ENCODE measurements at places on chromosomes 12 and 14.
A peak's percentile ranks its signal among the peaks of the same experiment; 100 is the strongest.

DNA sequence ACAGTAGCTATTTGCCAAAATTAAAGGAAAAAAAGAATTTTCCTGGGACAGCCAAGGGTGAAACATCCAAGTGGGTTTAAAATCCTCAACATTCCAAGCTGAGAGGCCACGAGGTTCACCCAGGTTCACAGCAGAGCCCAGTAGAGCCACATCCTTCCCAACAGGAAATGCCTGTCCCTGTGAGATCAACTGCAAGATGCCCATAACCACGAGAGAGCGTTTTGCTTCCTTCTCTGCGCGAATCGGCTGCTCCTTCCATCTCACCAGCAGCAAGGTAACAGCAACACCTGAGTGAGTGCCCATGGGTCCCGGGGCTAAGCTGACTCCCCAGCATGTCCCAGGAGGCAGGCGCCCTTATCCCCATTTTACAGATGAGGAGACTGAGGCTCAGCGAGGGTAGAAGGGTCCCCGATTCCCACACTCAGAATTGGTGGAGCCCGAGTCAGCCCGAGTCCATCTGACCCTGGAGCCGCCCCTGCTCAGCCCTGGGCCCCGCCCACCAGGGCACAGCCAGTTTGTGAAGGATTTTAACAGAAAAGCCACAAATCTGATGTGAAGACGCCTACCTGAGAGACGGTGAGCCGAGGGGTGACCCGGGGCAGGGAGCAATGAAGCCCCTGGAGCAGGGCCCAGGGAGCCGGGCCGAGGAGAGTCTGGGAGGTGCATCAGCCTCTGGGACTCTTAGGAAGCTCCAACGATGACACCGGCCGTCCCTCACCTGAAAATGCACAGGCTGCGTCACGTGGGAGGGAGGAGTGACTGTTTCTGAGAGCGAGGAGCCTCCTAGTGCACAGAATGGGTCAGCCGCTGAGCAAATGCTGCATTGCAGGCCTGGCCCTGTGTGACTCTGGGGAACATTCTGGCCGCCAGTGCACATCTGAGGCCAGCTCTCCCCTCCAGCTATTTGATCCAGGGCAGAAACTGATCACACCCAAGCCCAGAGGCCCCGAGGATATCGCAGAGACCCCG, 236.9 kb upstream of the SFSWAP start:
- DNase-seq = no peak

DNA sequence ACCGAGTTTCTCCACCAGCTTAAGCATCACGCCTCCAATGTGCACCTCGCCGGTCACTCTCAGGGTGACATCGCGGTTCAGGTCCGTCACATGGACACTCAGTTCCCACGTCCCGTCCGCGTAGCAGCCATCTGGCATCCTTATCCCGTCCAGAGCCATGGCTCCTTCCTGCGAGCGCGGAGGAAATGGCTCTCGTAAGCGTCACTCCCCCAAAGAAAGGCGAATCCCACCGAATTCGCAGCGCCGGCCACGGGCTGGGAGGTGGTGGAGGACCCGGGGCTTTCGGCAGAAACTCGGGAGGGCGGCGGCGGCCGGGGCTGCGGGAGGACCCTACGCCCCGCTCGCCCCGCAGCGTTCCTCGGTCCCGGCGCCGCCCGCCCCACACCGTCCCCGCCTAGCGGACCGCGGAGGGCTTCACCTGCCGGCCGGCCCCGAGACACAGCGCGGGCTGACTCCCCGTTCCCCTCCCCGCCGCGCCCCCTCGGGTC, 396 bp downstream of the FERMT2 start:
- DNase-seq = no peak

DNA sequence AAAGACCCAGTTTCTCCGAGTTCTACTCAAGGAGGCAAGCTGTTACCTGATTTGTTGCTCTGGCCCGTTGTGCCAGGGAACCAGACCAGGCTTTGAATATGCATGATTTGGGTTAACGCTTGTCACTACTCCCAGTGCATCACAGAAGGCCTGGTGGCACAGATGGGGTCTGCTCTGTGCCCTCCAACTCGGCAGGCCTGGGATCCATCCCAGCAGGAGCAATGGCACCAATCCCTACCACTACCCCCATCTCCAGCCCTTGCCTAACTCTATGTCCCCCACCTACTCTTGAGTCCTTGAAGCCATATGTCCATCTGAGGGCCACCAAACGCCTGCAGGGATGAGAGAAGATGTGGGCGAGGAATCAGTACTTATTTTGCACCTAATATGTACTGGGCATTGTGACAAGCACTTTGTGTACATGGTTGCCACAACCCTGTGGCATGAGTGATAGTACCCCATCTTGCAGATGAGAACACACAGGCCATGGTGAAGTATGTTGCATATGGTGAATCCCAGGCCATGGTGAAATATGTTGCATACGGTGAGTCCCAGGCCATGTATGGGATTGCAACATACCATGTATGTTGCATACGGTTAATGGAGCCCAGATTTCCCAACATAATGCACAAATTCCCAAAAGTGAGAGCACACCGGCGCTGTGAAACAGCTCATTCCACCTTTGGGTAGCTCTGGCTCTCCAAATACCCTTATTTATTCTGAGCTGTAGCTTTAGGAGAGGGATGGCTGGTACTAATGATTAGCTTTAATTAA, 102.7 kb downstream of the NTF3 start:
- DNase-seq = no peak

GRCh38 chr14:48391661-48392060, 716.3 kb upstream of the MDGA2 start:
- no peak for DNase-seq

DNA sequence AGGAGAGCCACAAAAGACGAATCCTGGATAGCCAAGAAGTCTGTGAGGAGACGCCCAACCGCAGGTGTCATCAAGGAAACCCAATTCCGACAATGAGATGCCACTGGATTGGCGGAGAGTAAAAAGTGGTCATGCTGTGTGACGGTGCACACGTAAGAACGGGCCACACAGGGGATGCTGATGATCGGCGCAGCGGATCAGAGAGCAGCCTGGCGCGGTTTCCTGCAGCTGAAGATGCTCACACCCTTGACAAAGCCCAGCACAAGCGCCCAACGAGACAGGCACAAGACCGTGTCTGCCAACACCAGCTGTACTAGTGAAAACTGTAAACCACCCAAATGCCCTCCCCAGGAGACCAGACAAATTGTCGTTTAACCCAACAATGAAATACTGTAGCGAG, 55.8 kb downstream of the CCDC85C start:
- DNase-seq = peak; percentile 16

DNA sequence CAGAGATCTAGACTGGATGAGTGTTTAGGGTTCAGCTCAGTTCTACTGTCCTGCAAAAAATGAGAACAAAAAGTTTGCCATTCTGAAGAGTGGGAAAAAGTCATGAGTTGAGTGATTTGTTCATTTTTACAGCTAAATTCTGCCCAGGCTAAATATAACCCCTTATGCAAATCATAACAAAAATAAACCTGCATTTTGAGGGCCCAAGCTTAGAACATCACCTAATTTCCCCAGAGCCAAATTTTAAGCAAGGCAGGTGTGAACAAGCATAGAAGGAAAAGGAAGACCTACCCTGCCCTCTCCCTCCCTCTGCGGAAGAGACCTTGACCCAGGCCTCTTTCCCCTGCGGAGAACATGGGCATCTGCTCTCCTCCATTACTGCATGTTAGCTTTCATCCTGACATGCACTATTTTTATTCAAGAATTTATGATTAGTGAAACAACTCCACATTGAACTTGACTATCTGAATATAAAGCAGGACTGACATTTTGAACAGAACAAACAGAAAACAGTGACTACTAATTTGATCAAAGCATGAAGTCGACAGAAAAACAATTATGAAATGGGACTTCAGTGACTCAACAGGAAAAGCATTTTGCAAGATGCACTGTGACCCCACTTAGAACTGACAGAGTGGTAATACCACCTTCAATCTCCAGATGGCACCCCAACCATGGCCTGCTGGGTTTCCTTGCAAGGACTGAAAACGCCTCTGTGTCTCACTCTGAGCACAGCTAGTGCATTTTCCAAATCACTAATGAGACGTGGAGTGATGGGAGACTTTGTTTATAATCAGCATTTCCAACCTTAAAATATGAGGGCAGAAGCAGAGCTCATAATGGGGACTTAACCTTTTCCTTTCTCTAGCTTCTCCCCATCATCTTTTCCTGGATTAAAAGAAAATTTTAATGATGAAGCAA, 30.9 kb upstream of the SELPLG start:
- DNase-seq = peak; percentile 41

- no peak for DNase-seq
Measured at GRCh38 chr14:81729622-81730021, 196.0 kb upstream of the SEL1L start.

DNA sequence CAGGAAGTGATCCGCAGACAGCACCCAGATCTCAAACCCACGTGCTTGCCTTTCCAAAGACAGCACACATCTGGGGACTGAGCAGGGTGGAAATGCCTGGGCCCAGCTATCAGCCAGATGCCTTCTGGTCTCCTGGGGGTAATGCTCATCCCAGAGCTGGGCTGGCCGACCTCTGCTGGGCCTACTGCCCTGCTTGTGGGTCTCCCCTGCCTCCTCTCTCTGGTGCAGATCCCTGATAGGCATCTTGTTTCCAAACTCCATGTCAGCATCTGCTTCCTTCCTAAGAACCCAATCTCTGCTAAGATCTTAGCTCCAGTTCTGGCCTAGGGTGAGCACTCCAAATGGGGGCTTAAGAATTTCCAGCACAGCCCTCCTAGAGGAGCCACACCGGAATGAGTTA, 1043.0 kb downstream of the VRK1 start:
- DNase-seq = no peak

- no peak for DNase-seq
Measured at GRCh38 chr12:115355301-115355700, 671.3 kb upstream of the TBX3 start.

GRCh38 chr12:95641299-95641952, 90.2 kb upstream of the USP44 start:
- DNase-seq = no peak

GRCh38 chr14:99348816-99349614, 77.0 kb upstream of the BCL11B start:
- no peak for DNase-seq

- no peak for DNase-seq
Measured at GRCh38 chr14:38103542-38104225, 104.0 kb upstream of the SSTR1 start.

DNA sequence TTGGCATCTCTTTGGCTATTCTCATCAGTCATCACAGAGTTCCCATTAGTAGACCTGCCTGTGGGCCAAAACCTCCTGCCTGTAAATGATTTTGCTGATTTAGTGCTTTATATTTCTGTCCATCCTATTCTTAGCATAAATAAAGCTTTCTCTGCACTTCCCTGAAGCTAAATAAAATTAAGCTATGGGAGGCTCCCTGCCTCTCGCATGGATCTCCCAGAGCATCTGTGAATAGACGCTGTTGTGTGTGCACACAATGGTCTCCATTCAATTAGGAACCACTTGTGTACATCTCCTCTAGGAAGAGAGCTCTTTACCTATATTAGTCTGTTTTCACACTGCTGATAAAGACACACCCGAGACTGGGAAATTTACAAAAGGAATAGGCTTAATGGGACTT, 80.4 kb downstream of the PPFIBP1 start:
- DNase-seq = no peak

- no peak for DNase-seq
Measured at GRCh38 chr12:29103539-29103974, 45.5 kb upstream of the FAR2 start.

DNA sequence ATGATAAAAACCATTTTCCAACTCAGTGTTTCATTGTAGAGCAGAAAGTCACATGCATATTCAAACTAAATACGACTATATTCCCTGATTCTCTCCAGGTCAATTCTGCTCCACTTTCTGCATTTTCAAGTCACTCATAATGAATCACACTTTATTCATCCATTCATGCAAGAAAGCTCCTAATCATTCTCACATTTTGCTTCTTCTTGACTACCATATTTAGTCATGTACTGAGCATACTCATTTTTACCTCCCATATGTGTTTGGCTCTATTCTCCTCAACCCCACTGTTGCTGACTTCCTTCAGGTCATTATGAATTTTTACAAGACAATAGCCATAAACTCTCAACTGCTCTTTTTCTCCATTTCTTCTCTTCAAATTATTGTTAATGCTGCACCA, 43.4 kb upstream of the PIK3C2G start:
- no peak for DNase-seq

DNA sequence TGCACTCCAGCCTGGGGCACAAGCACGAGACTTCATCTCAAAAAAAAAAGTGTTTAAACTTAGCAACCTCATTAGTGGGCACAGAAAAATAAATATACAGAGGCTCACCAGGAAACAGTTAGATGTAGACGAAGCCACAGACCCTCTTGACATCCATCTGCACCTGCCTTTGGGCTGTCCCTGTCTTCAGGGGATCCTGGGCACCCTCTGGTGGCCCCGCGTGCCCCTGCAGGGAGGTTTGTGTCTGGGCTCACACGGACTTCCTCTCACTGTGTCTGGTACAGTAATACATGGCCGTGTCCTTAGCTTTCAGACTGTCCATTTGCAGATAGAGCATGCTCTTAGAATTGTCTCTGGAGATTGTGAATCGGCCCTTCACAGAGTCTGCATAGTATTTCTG, 916.5 kb downstream of the TMEM121 start:
- no peak for DNase-seq

Data from NCI-H187 treated with DMSO at 0.1 percent for 48 hours (cell line).